ENCODE measurements at places on chromosomes 5 and 9. TPM values are rescaled to one million over a fixed set of nuclear protein-coding genes. Genes with fewer than 3 reads are reported as not detected.

DNA sequence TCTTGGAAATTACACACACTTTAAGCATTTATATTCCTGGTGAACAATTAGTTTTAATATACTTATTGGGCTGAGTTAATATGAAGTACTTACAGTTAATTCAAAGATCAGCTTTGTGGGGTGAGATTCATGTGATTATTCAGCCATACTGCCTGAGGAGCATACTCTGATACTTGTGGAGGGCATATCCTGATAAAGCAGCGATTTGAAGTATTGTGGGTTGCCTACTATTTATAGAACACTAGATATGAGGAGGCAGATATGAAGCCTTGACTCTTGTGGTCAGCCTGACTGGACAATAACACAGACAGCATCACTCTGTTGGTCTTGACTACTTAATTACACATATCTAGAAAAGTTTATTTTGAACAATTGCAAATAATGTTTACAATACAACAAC, 27.0 kb upstream of the AGGF1 start:
- no peak overlapping the region for H3K27ac ChIP-seq
- no peak for DNase-seq
- H3K27me3 ChIP-seq, result no peaks in the 10 kb centered on the region
- H3K36me3 ChIP-seq, result no peaks in the 10 kb centered on the region

- H3K36me3 ChIP-seq, result no peaks in the 10 kb centered on the region
- no peaks in the 10 kb centered on the region for H3K4me1 ChIP-seq
- no peaks in the 10 kb centered on the region for H3K27me3 ChIP-seq
These were observed 36.2 kb downstream of the FBXL17 start for GRCh38 chr5:108345541-108346171.

DNA sequence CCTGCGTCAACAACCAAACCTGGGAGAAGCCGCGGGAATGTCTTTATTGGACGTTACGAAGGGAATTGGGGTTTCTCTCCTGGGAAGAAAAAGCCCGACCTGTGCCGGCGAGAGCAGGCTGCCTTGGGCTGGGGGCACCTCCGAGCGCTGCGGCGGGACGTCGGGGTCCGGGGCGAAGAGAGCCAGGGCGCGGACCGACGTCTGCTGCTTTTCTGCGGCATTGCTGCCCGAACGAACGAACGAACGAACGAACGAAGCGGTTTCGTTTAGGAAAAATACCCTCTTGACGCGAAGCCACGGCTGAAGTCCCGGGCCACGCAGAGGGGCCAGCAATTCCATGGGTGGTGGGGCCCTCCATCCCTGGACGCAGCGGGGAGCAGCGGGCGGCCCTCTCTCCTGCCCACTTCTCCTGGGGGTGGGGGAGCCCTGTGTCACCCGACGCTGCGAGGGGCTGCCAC, 4.8 kb upstream of the PITX1 start:
- H3K27me3 ChIP-seq, result peaks cover 49% of the 10 kb centered on the region
- H3K27ac ChIP-seq, result peak overlapping the region; percentile 26
- H3K4me3 ChIP-seq, result peak overlapping the region; percentile 6
- H3K4me1 ChIP-seq, result peaks cover 6% of the 10 kb centered on the region
- DNase-seq, result no peak
- H3K36me3 ChIP-seq, result no peaks in the 10 kb centered on the region

- no peak for DNase-seq
- H3K4me1 ChIP-seq, result no peaks in the 10 kb centered on the region
- no peak overlapping the region for H3K4me3 ChIP-seq
- H3K27ac ChIP-seq, result no peak overlapping the region
- no peaks in the 10 kb centered on the region for H3K36me3 ChIP-seq
- H3K27me3 ChIP-seq, result no peaks in the 10 kb centered on the region
These were observed 212.8 kb downstream of the PIK3R1 start for GRCh38 chr5:68428231-68428811.

Gene ENTPD2
- total RNA-seq, result 53.8 TPM

- no peak overlapping the region for H3K4me3 ChIP-seq
- peaks cover 96% of the 10 kb centered on the region for H3K36me3 ChIP-seq
- no peak for DNase-seq
- H3K4me1 ChIP-seq, result no peaks in the 10 kb centered on the region
These were observed 232.7 kb downstream of the RFK start for GRCh38 chr9:76161541-76161940.

Gene ACOT12
- total RNA-seq, result 3.7 TPM

DNA sequence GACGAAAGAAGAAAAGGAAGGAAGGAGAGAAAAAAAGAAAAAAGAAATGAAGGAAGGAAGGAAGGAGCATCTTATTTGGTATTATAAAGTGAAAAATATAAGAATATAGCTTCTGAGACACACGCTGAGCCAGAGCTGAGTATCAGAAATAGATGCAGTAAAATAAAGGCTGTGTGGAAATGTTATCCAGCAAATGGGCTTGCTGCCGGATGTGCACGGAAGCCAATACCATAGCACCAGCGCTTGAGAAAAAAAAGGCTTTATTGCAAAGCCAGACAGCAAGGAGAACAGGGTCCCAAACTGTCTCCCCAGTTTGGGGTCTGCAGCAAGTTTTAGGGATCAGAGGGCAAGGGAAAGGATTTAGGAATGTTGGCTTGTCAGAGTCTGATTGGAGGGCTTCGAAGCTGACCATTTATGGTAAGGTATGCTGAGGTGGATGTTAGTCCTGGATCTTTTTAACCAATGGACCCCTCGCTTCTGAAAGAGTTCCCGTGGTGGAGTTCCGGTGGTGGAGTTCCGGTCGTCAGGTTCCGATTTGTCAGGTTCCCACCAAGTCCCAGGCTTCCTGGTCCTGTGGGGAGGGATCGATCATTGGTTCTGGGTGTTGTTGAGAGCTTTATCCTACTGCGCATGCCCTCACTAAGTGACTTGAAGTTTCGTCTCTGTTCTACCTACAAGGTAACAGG, 70.4 kb downstream of the SFXN1 start:
- no peak for DNase-seq
- no peak overlapping the region for H3K27ac ChIP-seq
- no peaks in the 10 kb centered on the region for H3K36me3 ChIP-seq
- no peaks in the 10 kb centered on the region for H3K27me3 ChIP-seq
- H3K4me1 ChIP-seq, result no peaks in the 10 kb centered on the region

Gene LCN1
- total RNA-seq, result not detected

- H3K27ac ChIP-seq, result no peak overlapping the region
- no peaks in the 10 kb centered on the region for H3K36me3 ChIP-seq
- H3K4me1 ChIP-seq, result no peaks in the 10 kb centered on the region
- H3K27me3 ChIP-seq, result no peaks in the 10 kb centered on the region
- peak; percentile 27 for DNase-seq
These were observed 188.5 kb downstream of the DAB2IP start for GRCh38 chr9:121839726-121840500.

DNA sequence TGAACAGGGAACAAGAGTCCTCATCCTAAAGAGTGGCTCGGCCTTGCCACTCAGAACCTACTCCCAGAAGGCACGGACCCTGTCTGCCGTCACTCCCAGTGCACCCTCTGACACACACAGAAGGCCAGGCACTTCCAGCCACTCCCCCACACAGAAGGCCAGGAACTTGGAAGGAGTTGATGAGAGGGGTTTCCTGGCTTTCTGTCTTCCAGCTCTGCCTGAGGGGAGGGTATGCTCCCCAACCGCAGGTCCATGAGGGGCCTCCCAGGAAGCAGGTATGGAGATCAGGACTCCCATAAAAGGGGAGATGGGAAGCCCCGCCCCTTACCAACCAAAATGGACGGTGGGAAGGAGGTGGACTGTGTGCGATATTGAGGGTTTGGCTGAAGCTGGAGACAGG, 247.6 kb upstream of the IRX4 start:
- H3K27me3 ChIP-seq, result no peaks in the 10 kb centered on the region
- H3K27ac ChIP-seq, result no peak overlapping the region
- H3K4me1 ChIP-seq, result no peaks in the 10 kb centered on the region
- no peak overlapping the region for H3K4me3 ChIP-seq
- DNase-seq, result no peak
- no peaks in the 10 kb centered on the region for H3K36me3 ChIP-seq

DNA sequence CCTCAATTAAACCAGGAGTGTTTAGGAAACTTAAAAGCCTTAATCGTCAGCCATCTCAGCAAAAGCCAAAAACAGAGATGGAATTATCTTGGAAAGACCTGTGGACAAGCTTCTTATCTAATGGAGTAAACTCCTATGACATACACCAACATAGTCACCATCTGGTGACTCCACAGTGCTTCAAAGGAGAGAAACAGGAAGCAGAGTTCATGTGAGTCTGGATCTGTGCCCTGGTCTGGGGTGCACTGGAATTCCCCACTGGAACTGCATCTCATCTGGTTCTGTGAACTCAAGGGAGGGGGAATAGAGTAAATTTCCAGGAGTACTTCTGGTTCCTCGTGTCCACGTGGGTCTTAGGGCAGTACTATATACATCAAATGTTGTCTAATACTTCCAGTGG, 36.3 kb upstream of the KCNN2 start:
- H3K4me3 ChIP-seq, result no peak overlapping the region
- no peak overlapping the region for H3K27ac ChIP-seq
- no peaks in the 10 kb centered on the region for H3K36me3 ChIP-seq
- no peak for DNase-seq
- H3K27me3 ChIP-seq, result no peaks in the 10 kb centered on the region
- H3K4me1 ChIP-seq, result no peaks in the 10 kb centered on the region

- no peaks in the 10 kb centered on the region for H3K4me1 ChIP-seq
- H3K27me3 ChIP-seq, result no peaks in the 10 kb centered on the region
- peaks cover 31% of the 10 kb centered on the region for H3K36me3 ChIP-seq
- H3K4me3 ChIP-seq, result no peak overlapping the region
- H3K27ac ChIP-seq, result no peak overlapping the region
These were observed 105.2 kb downstream of the CDK5RAP2 start for GRCh38 chr9:120474591-120475243.

- no peak overlapping the region for H3K27ac ChIP-seq
- no peaks in the 10 kb centered on the region for H3K4me1 ChIP-seq
- no peaks in the 10 kb centered on the region for H3K27me3 ChIP-seq
These were observed 2.8 kb upstream of the UBAP1 start for GRCh38 chr9:34176089-34176488.

Data from Peyer's patch (tissue), 4 donors.